ENCODE measurements at places on chromosomes 2 and 18.

DNA sequence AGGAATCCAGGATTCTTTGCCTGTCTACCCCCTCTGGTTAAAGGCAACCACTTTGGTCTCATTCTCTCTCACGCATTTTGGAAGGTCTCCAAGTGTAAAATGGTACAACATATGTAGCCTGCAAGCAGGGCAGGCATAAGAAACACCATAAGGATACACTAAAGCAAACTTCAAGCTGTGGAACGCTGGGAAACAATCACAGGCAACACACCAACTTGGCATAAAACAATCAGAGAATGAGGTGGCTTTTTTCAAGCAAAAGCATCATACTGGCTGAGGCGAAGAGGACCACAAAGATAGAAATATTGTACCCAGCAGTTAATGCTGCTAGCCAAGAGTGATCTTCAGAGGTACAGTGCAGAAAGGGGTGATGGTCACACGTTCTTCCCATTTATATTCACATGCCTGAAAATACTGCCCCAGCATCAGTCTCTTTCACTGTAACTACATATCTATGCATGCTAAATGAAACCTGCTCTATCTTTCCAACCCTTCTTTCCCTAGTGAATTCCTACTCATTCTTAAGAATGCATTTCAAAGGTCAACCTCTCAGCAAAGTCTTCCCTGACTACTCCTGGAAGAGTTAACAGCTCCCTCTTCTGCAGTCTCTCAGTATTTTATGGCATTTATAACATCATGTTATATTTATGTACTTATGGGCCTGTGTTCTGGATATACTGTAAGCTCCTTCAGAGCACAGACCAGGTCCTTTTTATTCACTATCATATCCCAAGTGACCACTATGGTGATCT, 71.9 kb upstream of the GALNT5 start:
- no peak for DNase-seq

DNA sequence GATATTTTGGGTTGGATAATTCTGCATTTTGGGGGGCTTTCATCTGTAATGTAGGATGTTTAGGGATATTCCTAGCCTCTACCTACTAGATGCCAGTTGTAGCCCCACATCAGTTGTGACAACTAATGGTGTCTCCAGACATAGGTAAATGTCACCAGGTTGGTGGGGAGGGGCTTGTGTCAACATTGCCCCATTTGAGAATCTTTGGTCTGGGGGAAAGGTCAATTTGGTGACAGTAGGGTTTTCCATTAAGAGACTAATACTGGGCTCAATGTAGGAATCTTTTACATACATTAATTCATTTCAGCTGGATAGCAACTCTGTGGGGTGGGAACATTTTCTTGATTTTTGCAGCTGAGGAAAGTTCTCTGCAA, 6.6 kb upstream of the AFTPH start:
- DNase-seq: peak; percentile 16

DNA sequence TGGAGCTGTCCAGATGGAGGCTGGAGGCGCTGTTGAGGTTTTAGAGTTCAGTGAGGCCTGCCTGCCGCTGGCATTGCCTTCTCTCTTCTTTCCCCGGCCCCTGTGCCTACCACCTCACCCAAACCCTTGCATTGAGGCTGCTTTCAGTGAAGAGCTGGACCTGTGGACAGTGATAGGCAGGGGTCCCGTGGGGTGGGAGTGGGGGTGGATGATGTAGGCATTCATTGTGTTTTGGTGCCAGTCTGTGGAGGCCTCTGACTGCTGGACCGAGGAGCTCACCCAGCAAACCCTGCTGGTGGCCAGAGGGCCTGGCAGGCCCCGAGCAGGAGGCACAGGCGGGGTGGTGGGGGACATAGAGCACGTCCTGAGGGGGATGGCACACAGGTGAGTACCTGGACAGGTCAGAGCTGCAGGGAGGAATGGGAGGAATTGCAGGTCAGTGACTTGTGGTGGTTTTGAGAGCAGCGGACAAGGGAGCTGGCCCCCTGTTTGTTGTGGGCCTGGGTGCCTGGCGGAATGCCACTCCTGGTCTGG, 35.6 kb downstream of the NGEF start:
- DNase-seq: no peak

DNA sequence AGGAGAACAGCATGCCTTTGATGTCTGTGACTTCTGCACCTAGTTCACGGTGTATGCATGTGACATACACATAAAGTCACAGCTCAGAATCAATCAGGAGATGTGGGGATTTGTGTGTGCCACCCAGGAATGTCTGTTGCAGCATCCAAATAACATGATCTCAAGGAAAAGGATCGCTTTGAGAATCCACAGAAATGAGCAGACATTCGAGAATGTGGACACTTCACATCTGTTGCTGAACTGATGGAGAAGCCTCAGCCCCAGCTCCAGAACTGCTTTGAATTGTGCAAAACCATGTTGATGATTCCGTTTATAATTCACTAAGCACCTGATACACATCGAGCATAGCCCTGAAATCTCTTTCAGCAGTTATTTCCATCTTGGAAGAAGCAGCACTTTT, 208.6 kb downstream of the CMPK2 start:
- DNase-seq: no peak

GRCh38 chr2:28439763-28440162, 47.1 kb downstream of the FOSL2 start:
- no peak for DNase-seq

- peak; percentile 12 for DNase-seq
Measured at GRCh38 chr2:178874529-178875240, 67.5 kb upstream of the TTN start.

GRCh38 chr2:174815526-174815925, 51.3 kb upstream of the CHRNA1 start:
- no peak for DNase-seq

DNA sequence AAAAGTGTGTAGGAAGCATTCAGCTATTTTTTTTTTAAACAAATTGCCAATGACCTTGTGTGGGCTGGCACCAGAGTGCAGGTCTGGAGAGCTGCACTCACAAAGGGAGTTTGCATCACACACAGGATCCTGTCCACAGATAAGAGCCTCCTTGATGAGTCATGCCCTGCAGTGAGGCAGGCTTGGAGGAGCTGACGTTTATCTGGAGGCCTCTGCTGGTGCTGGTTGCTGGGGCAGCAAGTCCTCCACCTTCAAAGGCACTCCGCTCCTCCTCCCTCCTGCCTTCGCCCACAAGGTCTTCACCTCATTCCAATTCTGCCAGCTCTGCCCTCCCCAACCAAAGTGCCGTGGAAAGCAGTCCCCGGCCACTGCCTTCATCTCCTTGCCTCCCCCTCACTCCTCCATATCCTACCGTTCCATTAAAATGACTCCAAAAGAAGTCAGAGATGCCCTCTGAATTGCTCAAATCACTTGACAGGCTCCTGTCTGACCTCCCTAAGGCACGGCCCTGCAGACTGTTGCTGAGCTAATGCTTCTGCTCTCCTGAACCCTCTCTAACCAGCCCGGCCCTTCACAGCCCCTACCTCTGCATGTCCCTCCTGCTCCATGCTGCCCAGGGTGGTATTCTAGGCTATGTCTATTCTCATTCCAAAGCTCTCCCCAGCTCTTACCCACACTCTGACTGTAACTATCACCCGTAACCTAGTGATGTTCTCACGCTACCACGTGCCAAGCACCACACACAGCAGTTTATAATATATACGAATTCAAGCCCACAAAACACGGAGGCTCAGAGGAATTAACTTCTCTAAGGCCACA, 30.9 kb downstream of the LONRF2 start:
- peak; percentile 72 for DNase-seq

- no peak for DNase-seq
Measured at GRCh38 chr2:71547616-71548285, 94.4 kb downstream of the DYSF start.

GRCh38 chr2:204023088-204023487, 86.5 kb downstream of the ICOS start:
- DNase-seq: no peak

DNA sequence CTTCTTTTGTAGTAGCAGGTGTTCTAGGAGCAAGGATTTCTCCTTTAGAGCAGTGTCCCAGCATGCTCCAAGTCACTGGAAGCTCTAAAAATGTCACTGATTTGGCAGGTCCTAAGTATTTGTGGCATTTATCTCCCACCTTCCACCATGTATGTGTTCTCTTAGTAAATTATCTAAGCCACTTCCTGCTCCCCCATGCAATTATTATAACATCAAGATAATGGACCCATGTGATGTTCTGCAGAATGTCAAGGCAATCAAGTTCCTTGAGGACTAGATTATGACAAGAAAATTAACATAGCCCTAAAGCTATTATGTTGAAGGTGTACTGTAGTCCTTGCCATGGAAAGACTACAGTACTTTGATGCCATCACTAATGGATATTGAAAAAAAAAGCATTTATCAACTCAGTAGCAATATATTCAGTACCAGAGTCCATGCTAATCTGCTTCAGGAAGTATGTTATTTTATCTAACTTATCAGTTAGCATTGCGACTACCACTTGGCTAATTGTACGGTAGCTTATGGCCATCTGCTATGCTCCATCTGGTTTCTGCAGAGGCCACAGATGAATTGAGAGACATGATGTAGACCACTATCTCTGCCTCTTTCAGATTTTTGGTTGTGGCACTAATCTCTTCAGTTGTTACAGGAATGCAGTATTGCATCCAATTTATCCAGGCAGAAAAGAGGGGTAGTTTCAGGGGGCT, 56.7 kb downstream of the GPR39 start:
- DNase-seq: no peak

- no peak for DNase-seq
Measured at GRCh38 chr2:42192652-42193566, 23.8 kb downstream of the EML4 start.

GRCh38 chr2:129768036-129768386, 211.5 kb upstream of the RAB6C start:
- no peak for DNase-seq

DNA sequence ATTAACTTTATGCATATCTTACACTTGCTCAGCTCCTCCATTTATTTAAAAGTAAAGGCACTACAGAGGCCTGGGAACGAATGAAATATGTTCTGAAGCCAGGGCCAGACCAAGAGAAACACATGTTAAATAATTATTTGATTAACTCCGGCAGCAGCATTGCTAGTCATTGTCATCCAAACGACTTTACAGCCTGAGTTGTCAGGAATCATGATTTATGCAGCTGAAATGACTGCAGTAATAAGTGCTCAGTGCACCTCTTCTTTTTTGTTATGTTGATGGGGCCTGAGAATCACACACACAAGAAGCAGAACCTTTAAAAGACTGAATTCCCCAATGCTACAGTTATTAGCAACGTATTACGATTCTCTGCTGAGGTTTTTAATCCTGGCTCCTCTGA, 58.9 kb downstream of the EPHA4 start:
- DNase-seq: no peak

DNA sequence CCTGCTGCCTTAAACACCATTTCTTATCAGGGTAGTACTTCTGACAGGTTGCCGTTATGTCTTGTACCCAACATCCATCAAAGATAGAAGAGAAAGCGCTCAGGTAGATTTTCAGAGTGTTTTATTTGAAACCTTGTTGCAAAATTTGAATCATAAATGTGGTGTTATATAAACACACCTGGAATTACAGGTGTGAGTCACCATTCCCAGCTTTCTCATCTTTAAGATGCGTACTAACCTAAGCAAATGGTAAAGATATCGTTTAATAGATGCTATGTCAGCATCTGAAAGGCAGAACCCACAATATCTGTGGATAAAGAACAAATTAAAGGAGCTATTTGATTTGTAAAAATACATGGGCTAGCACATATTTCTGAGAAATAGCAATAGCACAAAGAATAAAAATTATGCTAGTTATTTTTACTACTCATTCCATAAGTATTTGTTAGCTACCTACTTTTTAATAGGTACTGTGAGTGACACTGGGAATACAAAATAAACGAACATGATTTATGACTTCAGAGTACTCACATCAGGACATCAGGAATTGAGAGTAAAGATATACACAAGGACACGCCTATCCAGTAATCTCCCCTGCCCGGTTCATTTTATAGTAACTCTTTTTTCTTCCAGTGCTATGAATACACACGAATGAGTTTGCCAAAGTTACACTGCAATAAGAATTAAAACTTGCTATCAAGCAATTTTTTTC, 193.8 kb downstream of the RBM43 start:
- DNase-seq: no peak

Measured in Caco-2 (cell line).